CD4-positive, alpha-beta T cell treated with Interleukin-2 at 100 ng/mL for 4 hours (primary cell): ENCODE measurements at places on chromosomes 5 and 9.
A peak's percentile ranks its signal among the peaks of the same experiment; 100 is the strongest.

GRCh38 chr5:142542906-142543305 is 143.0 kb downstream of the FGF1 start:
- DNase-seq: no peak

DNA sequence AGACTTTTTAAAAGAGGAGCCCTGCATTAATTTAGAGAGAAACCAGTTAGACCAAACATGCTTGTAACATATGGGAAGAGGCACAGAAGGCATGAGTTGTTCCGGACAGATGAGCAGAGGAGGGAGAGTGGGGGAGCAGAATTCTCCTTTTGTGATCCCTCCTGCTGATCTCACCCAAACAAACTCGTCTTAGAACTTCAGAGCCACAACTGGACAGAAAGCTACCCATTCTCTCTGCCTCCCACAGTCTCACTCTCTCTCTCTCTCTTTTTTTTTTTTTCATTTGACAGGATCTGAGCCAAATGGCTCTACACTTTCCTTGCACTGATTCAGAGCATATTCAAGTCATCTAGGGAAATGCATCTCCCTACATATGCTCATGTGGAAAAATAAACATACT is 196.0 kb upstream of the PAPPA start:
- no peak for DNase-seq

GRCh38 chr5:87751824-87752223 is 339.1 kb upstream of the CCNH start:
- no peak for DNase-seq

GRCh38 chr5:176716320-176716719 is 69.0 kb downstream of the TSPAN17 start:
- DNase-seq: no peak

- no peak for DNase-seq
Measured at GRCh38 chr9:89400403-89401116, 82.3 kb downstream of the SECISBP2 start.

GRCh38 chr9:107492381-107492970 is 2.9 kb upstream of the KLF4 start:
- DNase-seq: no peak

DNA sequence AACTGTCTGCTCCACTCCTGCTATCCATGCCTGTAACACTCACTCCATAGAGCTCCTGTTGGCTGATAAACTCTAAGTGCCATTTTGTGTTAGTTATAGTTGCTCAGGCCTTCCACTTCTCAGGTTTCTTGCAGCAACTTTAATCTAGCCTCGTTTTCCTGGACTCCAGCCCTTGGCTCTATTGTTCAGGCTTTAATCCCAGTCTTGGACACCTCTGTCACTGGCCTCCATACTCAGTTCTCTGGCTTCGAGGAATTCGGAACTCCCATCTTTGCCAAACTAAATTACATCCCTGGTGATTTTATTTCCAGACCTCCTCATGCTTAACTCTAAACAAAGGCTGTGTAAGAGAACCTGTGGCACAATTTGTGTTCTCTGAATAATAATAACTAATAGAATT is 39.8 kb downstream of the EMB start:
- no peak for DNase-seq

GRCh38 chr9:125883565-125884217 is 136.5 kb downstream of the PBX3 start:
- no peak for DNase-seq

DNA sequence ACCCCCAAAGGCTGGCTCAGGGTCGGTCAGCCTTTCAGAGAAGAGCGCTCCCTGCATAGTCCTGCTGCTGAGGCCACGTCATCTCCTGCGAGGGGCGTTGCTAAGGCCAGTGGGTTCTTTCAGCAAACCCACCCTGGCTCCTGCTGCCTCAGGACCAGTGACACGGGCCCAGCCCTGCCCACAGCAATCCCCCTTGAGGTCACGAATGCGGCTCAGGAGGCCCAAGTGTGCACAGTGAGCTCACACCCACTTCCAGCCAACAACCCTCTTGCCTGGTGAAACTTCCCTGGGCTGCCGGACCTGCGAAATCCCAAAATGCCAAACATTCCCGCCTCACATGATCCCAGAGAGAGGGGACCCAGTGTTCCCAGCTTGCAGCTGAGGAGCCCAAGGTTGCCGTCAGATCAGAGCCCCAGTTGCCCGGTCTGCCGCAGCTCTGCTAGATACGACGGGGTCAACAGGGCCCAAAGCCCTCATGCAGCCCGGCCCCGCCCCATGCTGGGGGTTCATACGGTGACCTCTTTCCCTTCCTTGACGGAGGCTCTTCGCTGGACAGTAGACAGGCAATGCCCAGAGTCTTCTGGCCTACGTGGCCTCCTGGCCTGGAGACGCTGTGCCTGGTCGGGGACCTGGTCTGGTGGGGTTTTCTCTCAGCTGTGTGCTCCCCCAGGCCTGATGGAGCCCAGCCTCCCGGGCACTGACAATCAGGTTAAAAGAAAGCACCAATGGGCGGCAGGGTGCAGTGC is 116.4 kb upstream of the COL5A1 start:
- DNase-seq: no peak

GRCh38 chr9:31677877-31678276 is 706.6 kb upstream of the ACO1 start:
- no peak for DNase-seq

- peak; percentile 80 for DNase-seq
Measured at GRCh38 chr9:131656356-131657036, 83.4 kb downstream of the RAPGEF1 start.

DNA sequence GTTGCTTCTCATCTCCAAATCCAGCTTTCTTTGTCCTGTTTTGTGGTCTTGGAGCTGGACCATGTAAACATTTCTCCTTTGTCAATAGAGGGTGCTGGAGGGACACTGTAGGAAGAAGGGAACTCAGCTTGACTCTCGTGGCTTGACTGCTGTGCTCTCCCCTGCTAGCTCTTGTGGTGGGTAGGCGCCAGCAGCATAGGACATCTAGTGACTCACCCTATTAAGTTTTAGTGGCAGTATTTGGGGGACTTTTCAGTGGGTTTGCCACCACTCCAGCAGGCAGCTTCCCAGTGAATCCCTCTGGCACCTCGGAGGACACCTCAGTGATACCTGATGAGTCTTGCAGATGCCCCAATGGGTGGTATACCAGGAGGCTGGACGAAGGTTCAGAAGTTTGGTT is 97.8 kb downstream of the TSSK1B start:
- peak; percentile 14 for DNase-seq

- no peak for DNase-seq
Measured at GRCh38 chr5:173281910-173282309, 46.3 kb downstream of the STC2 start.

DNA sequence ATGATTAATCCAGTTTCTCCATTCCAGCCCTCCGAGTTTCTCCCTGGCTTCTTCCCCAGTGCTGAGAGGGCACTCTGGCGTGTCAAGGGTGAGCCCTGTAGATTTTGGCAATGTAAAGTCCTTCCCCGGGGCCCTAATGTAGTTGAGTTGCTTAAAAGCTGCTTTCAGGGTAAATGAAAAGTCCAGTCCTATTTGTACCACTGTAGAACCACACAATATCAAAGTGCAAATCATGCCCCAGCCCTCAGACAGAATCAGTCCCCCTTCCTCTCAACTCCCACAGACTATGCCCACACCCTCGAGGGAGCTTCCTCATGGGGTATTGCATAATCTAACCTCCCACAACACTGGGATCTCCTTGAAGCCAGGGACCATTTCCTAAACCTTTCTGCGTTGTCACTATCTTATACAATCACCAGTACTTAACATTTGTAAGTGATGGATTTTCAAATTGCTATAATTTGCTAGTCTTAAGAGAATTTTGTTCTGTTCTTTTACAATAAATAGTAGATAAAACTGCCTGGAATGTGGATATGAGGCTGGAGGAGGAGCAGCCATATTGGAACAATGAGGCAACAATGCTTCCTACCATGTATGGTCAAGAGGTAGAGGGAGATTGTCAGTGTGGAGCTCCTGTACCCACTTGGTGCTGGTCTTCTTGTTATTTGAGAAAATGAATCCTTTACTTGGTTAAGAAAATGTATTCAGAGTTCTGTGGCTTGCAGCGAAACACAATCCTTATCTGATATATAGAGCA is 34.4 kb downstream of the ZNF366 start:
- no peak for DNase-seq

GRCh38 chr5:79759436-79759835 is 69.8 kb downstream of the CMYA5 start:
- no peak for DNase-seq

DNA sequence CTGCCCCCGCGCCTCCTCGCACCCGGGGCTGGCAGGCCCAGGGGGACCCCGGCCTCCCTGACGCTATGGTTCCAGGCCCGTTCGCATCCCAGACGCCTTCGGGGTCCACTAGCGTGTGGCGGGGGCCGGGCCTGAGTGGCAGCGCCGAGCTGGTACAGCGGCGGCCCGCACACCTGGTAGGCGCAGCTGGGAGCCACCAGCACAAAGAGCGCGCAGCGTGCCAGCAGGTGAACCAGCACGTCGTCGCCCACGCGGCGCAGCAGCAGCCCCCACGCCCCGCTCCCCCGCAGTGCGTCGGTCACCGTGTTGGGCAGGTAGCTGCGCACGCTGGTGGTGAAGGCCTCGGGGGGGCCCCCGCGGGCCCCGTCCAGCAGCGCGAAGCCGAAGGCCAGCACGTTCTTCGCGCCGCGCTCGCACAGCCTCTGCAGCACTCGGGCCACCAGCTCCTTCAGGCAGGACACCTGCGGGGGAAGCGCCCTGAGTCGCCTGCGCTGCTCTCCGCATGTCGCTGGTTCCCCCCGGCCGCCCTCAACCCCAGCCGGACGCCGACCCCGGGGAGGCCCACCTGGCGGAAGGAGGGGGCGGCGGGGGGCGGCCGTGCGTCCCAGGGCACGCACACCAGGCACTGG is 548 bp downstream of the TERT start:
- DNase-seq: no peak

- DNase-seq: no peak
Measured at GRCh38 chr9:96141666-96142065, 160.3 kb downstream of the HSD17B3 start.

DNA sequence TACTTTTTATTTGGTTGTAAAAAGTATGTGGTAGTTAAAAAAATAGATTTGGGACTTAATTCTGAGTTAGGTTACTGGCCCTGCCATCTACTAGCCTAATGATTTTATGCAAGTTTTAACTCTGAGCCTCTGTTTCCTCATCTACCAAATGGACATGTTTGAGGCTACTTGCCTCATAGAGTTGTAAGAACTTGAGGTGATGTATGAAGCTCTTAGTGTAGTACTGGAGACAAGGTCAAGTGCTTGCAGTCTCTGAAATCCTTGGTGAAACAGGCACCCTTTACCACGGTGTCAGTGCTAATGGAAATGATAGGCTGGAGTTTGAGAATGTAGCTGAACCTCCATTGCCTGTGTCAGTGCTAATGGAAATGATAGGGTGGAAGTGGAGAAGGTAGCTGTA is 15.3 kb downstream of the GPR107 start:
- no peak for DNase-seq

DNA sequence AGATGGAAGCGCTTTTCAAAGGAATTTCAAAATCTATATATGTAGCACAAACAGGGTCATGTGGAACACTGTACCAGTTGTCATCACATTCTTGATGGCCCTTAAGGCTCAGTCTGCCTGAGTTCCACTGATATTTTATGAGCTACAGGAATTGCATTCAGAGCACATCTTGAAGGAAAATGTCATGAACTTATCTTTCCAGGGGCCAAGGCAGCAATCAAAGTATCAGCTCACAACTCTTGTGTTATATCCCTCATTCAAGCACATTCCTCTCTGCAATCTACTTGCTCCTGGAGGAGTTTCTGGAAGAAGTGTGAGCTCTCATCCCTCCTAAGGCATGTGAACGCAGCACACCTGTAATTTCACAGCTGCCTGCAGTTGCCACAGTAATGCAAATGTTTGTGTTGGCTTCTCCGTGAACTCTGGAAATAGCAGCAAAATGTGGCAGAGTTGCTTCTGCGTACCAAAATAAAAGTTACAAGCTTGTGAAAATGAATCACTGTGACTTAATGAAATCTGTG is 89.7 kb upstream of the EQTN start:
- no peak for DNase-seq

DNA sequence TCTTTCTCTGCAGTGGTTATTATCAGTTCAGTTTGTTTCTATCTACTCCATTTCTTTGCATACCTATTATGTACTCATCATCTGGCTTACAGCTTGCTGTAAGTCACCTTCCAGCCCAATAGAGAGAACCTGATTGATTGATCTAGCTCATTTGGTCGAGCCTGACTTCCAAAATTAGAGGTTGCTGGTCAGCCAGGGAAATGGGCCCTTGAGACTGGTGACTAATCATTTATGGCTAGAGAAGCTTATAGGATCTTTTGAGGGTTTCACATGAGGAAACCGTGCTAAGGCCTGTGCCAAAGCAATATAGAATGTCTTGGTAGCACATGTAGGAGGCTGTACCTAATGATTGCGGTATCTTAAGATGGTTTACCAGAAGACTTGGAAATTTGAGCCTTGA is 5.8 kb downstream of the SREK1 start:
- no peak for DNase-seq

DNA sequence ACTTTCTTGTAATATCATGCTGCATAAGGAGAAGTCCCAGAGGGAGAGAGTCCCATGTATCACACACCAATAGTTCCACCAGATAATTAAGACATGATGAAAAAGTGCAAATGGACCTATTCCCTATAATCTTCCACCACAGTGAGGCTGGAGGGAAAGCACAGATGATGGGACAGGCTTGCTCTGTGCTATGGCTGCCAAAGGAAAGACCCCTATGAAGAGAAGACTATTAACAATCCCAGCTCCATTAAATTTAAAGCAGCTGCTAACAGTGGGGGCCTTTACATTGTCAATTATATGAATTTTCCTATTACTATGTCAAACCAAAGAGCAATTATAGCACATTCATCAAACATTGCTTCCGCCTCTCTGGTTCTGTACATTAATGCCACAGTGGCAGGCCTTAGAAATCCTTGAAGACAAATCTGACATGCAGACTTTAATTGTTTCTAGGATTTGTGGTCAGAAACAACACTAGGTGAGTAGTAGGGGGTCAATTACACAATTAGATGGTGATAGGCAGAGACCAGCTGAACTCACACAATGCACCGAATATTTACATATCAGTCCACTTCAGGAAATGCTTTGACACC is 551.3 kb downstream of the TLE1 start:
- DNase-seq: no peak

GRCh38 chr5:140084541-140084940 is 29.4 kb upstream of the PURA start:
- DNase-seq: no peak

- no peak for DNase-seq
Measured at GRCh38 chr9:21070171-21070571, 7.6 kb downstream of the IFNB1 start.

- peak; percentile 41 for DNase-seq
Measured at GRCh38 chr5:44809215-44809955, 638 bp downstream of the MRPS30 start.

DNA sequence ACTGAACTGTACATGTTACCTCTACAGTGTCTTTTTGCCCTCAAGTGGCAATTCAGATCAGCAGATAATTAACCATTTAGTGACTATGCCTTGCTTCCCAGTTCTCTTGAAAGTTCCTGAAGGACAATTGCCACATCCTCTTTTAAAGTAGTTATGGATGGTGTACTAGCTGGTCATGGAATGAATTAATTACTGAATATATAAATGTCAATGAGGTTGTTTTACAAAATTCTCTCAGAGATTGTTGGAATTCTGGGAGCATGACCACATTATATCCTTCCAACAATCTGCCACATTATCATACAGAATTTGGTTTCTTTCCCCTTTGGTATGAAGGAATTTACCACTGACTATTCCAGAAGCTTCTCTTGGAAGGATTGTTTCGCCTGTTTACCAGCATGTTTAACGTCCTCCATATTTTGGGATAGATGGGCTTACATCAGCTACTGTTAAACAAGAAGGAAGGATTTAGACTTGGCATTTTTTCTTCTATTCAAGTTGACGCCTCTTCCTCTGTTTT is 176.4 kb downstream of the CD180 start:
- DNase-seq: no peak

GRCh38 chr9:135145312-135145711 is 57.8 kb downstream of the OLFM1 start:
- DNase-seq: no peak
